ENCODE measurements at places on chromosomes 5 and 9.

GRCh38 chr9:87501806-87502205 is 4.1 kb downstream of the DAPK1 start:
- DNase-seq = no peak

GRCh38 chr5:158701007-158701391 is 398.7 kb downstream of the EBF1 start:
- DNase-seq = no peak

DNA sequence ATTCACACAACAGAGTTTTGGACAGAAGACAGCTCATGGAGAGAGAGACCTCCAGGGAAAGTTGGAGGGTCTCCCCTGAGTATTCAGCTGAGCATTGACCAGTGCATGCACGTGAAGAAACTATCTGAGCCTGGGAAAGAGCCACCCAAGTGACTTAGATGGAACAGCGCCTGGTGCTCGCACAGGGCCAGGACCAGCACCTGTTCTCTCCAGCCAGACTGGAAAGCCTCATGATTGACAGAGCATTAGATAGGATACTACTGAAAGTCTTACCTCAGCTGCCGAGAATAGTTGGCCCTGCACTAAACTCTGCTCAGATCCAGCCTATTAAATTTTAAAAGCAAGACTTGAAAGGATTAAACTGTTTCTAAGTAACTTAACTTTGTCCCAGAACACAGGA is 28.3 kb upstream of the NEURL1B start:
- DNase-seq = no peak

DNA sequence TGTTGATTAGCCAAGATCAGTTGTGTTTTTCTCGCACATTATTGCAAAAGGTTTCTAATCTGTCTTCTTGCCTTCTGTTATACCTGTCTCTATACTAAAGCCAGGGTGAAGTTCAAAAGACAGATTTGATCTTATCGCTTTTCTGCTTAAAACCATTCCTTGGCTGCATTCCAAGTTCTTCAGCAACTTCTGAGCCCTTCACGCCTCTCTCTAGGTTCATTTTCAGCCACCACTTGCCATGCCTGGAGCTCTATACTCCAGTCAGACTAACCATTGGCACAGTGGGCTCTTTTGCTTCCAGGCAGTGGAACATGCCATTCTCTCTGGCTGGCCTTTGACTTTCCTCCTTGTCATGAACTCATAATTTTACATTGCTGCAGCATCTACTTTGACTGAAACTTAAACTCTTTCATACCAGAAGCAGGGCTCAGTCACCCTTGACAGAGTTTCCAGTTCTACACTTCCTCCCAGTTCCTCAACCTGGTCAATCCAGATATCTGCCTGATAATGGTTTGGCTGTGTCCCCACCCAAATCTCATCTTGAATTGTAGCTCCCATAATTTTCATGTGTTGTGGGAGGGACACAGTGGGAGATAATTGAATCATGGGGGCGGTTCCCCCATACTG is 114.4 kb downstream of the SLC12A2 start:
- no peak for DNase-seq

- DNase-seq = no peak
These were observed 12.4 kb upstream of the SUB1 start for GRCh38 chr5:32572778-32573480.

DNA sequence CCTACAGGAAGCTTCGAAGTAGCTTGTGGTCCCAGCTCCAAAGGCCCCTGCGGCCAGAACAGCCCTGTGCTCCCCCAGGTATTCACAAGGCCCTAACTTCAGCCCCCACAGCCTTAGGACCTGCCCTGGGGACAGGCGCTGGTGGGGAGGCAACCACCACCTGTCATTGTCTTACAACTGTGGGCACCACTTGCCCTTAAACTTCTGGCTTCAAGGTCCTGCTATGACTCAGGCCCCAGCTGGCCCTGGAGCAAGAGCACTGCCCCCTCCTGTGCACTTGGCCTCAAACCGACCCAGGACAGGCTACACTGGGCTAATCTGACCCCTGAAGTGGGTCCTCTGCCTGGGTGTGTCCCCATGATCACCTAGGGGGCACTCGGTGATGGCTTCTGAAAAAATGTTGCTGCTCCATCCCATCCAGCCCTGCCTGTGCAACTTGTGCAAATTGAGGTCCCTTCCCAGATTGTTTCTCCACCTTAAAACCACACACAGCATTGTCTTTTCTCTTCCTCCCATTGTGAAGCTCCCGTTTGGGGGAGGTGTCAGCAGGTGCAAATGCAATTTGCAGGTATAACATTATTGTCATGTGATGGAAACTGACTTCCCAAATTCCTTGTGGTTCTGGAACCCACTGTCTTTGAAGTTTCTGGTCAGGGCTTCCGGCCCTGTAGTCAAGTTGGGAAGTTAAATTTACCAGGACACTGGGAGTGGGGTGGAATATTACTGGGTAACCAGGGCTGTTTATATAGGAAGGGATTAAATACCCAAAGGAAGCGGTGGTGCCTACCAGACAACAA is 1.1 kb upstream of the PROB1 start:
- DNase-seq = no peak

- DNase-seq = no peak
These were observed 19.0 kb downstream of the FOXB2 start for GRCh38 chr9:77038281-77039036.

GRCh38 chr5:98110282-98110691 is 663.2 kb upstream of the RGMB start:
- no peak for DNase-seq

DNA sequence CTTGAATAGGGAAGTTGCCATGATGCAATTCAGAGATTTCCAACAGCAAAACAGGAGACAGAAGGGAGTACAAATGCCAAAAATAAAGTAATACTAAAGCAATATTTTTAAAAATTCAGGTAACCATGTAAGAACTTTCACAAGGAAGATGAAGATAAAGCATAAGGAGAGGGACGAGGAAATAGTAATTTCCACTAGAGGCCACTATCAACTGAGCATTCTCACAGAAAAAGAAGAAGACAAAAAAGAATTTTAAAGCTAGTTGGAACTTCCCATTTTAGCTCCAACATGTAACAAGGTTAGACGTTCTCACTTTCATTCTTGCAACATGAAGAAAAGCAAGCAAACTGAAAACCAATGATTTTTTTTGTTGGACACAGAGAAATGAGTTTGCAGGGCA is 779.9 kb upstream of the CDH6 start:
- DNase-seq = no peak

DNA sequence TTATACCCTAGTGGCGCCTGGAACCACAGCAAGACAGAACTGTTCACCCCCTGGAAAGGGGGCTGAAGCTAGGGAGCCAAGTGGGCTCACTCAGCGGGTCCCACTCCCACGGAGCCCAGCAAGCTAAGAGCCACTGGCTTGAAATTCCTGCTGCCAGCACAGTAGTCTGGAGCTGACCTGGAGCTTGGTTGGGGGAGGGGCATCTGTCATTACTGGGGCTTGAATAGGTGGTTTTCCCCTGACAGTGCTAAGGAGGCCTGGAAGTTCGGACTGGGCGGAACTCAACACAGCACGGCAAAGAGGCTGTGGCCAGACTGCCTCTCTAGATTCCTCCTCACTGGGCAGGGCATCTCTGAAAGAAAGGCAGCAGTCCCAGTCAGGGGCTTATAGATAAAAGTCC is 19.5 kb downstream of the BTNL3 start:
- DNase-seq = no peak

DNA sequence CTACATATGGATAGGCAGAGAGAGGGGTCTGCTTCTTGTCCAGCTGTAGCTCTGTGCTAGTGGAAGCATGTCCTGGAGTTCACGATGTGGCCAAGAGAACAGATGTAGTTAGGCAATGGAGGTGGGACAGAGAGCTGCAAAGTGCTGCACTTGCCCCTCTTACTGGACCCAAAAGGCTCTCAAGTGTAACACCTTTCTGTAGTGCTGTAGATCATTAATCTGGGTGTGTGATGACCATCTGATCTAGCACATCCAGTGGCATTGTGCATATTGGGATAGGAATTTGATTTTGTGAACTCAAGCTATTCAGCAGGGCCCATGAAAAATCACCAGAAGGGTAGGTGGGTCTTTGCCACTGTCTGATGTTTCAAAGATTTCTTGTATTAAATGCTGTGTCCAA is 151.4 kb downstream of the KDM4C start:
- no peak for DNase-seq

DNA sequence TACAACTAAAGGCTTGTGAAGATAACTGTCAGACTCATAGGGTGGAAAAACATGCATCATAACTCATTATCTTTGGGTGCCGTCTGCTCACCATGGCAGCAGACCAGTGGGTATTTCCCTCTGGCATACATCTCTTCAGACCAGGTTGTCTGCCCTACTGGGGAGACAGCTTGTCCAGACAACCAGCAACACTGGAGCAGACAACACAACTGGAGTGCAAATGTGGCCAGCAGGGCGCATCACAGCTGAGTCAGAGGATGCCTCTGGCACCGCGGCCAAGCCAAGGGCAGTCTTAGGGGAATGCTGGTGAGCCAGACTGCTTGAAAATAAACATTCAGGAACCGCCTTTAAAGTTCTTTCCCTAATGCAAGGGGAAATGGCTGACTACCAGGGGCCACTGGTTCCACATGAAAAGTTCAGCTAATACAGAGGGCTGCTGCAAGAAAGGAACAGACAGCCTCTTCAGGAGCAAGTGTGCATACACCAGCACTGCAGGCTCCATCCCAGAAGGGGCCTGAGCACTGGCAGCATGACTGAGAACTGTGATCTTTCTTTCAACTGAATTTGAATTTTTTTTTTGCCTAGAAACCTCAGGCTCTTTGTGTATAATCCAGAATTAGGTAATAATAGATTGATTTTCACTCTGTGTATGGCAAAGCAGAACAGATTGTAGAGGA is 77.3 kb downstream of the MAMDC2 start:
- DNase-seq = no peak

GRCh38 chr5:141477044-141477575 is 1.3 kb downstream of the PCDHGC3 start:
- no peak for DNase-seq

DNA sequence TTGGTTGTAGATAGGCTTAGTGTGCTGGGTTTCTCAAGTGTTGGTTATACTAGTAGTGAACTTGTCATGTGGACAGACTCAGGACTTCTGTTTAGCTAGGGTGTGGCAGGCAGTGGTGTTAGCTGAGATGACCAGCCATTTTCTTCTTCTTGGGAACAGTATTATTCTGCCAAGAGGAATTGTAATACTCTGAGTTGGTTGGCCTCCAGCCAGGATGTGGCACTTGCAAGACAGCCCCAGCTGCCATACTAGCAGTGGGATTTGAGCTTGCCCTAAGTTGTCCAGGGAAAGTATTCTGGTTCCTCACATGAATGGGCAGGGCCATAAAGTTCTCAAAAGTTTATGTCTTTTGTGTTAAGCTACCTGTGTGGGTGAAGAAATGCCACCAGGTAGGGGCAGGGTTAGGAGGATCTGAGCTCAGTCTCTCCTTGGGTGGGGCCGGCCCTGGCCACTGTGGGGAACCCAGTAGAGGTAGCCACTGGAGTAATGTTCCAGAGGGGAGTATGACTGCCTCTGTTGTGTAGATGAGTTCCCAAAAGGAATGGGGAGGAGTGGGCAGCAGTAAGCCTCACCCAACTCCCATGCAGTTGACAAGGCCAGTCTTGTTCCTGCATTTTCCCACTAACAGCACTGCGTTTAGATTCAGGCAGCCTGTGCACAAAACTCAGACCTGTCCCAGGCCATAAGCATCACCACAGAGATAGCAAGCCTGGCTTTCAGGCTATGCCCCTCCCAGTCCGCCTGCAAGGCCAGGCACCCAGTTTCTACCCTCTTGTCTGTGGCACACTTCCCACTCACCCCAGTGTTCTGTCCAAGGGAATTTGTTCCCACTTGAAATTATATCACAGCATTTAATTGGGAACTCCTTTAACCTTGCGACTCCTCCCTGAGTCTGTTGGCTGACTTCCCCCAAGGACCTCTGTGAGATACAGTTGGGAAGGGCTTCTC is 250.7 kb downstream of the ANXA1 start:
- no peak for DNase-seq

GRCh38 chr9:82923912-82924605 is 138.9 kb downstream of the RASEF start:
- no peak for DNase-seq

- DNase-seq = no peak
These were observed 17.8 kb upstream of the C9orf72 start for GRCh38 chr9:27591093-27591492.

- DNase-seq = no peak
These were observed 23.7 kb upstream of the LMNB1 start for GRCh38 chr5:126753227-126753626.

DNA sequence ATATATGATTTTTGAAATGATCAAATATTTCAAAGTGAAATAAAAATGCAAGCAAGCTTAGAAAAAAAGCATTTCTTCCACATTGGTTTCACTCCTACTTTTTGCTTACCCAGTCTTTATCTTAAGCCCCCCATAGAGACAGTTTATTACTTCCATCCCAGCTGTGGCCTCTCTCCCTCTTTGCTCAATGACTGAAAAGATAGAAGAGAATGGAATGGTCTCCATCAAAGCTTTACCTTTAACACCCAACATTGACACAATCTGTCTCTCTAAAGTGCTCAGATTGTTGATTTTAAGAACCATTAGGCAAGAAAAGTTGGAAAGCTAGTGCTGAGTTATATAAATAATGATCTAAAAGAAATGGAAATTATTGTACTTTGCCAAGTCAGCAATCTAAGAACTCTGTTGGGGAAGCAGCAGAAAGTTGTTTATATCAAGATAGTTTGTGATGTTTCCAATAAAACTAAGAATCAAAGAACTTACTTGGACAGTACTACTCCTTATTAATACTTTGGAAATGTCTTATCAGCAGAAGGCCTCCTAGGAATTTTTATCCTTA is 277.5 kb upstream of the NREP start:
- no peak for DNase-seq

DNA sequence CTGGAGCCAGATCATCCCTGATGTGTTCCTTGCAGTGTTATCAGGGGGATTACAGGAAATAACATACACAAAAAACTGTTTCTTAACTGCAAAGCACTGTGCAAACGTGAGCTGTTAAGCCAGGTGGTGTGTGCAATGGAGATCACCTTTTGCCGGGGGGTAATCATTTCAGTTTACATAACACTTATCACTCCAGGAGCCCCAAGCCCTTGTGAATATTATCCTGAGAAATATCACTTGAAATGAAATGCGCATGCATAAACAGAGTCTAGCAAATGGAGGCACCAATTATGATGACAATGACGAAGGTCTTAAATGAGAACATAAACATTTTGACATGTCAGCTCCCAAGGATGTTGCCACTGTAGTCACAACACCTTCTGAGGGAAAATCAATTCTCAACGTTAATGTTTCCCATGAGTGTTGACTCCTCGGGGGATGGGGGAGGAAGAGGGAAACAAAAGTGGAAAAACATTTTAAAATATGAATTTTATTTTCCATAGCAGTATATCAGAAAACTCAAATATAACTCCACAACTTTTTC is 54.5 kb upstream of the RAD23B start:
- DNase-seq = no peak

DNA sequence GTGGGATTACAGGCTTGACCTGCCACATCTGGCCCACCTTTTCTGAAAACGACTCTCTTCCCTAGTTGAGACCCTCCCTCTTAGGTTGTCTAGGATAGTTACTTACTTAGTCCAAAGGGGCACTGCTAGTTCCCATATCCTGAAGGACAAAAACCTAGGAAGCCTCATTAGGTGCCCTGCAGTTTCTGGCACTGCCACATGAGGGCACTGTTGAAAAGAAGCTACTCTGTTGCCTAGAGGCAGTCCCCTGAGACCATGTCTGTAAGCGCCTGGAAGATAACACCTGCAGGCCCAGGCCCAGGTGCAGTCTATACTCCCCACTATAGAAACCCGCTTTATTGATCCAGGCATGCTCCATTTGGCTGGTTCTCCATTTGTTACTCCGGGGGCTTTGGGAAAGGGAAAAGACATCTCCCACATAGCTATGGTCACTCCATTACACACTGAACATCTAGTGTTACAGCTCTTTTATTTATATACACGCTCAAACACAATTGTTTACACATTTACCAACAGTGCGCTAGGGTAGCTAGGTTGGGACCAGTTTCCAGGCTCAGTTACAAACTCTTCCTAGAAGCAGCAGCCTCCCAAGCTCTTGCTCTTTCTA is 73.4 kb upstream of the PPARGC1B start:
- no peak for DNase-seq

Data from pancreas (tissue), 10 donors.